CD4-positive, alpha-beta memory T cell (primary cell): ENCODE measurements at places on chromosomes 4 and X.

DNA sequence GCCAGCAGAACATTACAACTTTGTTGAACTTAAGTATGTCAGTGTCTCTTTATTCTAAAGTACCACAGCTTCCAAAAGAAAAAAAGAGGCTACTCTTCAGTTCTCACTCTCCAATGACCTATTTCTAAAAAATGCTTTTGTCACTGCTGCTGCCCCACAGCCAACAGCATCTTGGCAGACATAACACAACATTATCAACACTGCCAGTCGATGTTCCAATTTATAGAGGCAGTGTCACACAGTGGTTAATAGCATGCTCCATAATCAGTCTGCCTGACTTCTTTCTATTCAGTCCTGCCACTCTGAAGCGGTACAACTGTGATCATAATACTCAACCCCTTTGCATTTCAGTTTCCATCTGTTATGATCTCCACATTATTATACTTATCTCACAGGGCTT is 69.2 kb downstream of the PLS3 start:
- DNase-seq, result no peak

- DNase-seq, result no peak
Observed at GRCh38 chr4:61533140-61533539, 333.0 kb downstream of the ADGRL3 start.

DNA sequence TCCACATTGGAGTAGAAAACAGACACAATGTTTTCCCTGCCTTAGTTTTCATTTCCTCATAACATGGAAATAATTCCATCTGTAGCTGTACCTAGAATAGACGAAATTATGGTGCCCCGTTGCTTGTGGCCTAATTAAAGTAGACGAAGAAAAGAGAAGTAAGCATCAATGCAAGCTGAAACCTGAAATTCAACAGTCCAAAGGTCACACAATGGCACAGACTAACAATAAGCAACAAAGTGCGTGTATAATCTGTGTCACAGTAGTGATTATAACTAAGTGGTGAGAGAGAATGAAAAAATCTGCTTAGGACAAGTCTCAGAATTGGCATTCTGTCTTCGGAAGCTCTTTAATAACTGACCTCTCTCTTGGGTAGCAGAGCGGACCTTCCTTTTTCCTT is 24.3 kb downstream of the MAGEB17 start:
- no peak for DNase-seq

DNA sequence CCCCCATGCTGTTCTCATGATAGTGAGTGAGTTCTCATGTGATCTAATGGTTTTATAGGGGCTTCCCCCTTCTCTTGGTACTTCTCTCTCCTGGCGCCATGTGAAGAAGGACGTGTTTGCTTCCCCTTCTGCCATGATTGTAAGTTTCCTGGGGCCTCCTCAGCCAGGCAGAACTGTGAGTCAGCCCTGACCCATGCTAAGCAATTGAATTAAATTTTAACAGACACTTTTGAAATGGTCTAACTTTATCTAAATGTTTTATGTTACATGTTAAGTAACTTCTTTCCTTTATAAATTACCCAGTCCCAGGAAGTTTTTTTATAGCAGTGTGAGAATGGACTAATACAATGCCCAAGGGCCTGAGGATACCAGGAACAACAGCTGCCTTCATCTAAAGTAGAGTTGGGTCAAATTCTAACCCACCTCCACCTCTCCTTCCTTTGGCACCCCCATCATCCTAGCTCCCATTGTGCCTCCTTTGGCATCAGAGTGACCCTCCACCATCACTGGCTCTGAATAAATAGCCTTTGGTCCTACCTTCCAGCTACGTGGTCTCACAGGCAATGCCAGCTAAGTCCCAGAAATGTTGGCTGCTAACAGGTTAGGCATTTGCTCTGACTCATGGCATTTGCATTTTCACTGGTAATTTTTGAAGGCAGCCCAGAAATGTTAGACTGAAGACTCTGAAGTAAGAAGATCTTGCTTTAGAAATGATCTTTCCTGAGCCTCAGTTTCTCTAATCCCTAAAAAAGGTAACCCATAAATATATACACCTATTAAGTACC is 182.1 kb downstream of the MOSPD2 start:
- no peak for DNase-seq

- no peak for DNase-seq
Observed at GRCh38 chr4:75683482-75684155, 10.4 kb upstream of the G3BP2 start.
